Left forelimb (tissue), 1 donor: ENCODE measurements at places on chromosomes 16 and 17.

- no peak for DNase-seq
Measured at GRCh38 chr17:79750650-79751545, 20.2 kb downstream of the ENPP7 start.

DNA sequence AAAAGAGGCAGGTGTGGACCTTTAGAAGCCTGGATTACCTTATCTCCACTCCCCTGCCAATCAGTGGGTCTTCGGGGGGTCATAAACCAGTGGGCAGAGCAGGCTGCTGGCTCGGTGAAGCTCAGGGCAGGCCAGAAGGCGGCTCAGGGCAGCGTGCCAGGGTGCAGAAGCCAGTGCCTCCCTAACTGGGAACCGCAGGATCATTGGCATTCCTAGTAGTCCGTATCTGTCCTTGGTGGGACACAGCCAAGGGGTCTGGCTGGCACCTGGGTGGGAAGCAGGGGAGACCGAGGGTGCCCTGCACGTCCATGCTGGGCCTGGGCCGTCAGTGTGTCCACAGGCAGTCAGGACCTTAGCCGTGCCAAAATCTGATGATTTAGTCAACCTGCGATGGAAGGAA, 76.8 kb downstream of the SEC14L1 start:
- no peak for DNase-seq

- no peak for DNase-seq
Measured at GRCh38 chr17:80237386-80237785, 17.2 kb downstream of the SLC26A11 start.

GRCh38 chr16:17379121-17379571, 91.6 kb downstream of the XYLT1 start:
- DNase-seq, result peak; percentile 83

DNA sequence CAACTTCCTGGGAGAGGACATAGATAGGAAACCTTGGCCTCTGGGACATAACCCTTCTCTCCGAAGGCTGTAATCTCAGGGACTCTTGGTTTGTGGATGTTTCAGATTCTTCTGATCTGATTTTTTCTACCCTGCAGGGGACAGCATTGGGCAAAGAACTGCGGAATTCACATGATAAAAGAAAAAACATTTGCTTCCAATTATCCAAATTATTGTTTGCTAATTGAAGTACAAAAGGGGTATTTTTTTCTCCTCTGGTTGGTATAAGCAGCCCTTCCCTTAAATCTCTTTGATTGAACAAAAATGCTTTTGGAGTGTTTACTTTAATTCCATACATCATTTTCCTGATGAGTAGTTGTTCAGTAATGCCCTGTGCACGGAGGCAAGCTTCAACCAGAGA, 251.7 kb upstream of the IRX3 start:
- no peak for DNase-seq

GRCh38 chr17:73722165-73722564, 77.9 kb upstream of the SDK2 start:
- no peak for DNase-seq

GRCh38 chr17:31746884-31747495, 112.1 kb downstream of the COPRS start:
- DNase-seq, result no peak

DNA sequence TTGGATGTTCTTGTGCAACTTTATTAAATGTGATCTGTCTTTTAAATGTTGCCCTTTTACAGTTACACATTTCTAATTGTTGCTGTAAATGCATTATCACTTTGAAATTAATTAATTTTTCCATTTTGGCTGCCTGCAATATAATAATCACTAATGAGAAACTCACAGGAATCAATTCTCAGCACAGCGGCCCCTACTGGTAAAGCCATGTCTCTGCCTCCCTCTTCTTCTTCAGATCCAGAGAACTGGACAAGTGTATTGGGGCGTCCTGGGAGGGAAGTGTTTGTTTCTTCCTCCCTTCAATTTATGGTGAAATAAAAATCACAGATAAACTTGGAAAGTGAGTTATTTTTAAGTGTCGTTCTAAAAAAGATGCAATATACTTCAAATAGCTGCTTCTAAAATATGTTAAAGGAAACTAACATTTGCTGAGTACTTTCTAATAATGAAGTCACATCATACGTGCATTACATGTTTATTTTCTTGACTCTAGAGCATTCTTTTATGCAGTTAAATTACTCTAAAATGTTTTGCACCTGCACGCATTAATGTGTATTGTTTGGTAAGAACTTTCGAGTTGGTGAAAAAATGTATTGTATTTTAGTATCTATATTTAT, 338.0 kb downstream of the WWOX start:
- DNase-seq, result no peak

GRCh38 chr16:57166451-57166850, 19.4 kb downstream of the PSME3IP1 start:
- DNase-seq, result no peak

DNA sequence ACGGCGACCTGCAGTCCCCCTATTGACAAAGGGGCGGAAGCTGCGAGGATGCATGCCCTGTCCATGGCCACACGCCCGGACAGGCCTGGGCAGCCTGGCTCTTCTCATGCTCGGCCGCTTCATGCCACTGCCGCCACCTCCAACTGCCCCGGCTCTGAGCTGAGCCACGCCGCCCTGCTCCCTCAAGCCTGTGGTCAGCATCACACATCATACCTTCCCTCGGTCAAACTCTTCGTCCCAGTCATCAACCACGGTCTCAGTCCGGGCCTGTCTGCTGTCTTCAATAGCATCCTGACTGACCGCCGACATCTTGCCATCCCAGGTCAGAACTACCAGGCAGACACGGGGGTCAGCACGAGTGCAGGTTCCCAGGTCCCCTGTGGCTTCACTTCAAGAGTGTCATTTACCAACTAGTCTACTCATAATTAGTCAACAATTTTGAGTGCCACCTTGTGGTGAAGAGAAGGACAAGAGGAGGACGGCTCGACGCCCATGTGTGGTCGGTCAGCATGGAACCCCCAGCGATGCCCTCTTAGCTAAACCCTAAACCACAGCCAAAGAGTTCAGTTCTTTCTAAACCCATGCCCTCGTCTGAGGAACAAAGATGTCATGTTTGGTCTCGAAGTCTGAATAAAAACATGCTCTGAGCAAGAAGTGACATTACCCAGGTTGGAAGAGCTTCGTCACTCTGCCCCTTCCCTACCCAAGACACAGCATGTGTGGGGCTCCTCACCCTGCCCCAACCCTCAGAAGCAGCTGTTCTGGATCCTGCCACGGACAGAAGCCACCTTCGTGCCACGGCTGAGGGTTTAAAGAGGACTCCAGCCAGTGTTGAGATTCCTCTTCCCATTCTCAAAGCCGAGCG, 16.9 kb upstream of the CYTH1 start:
- DNase-seq, result no peak

DNA sequence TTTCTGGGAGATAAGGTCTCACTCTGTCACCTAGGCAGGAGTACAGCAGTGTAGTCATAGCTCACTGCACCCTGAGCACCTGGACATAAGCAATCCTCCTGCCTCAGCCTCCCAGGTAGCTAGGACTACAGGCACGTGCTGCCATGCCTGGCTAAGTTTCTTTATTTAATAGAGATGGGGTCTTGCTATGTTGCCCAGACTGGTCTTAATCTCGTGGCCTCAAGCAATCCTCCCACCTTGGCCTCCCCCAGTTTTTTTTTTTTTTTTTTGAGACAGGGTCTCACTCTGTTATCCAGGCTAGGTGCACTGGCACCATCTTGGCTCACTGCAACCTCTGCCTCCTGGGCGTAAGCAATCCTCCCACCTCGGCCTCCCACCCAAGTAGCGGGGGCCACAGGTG, 21.1 kb downstream of the DDX19B start:
- DNase-seq, result no peak

DNA sequence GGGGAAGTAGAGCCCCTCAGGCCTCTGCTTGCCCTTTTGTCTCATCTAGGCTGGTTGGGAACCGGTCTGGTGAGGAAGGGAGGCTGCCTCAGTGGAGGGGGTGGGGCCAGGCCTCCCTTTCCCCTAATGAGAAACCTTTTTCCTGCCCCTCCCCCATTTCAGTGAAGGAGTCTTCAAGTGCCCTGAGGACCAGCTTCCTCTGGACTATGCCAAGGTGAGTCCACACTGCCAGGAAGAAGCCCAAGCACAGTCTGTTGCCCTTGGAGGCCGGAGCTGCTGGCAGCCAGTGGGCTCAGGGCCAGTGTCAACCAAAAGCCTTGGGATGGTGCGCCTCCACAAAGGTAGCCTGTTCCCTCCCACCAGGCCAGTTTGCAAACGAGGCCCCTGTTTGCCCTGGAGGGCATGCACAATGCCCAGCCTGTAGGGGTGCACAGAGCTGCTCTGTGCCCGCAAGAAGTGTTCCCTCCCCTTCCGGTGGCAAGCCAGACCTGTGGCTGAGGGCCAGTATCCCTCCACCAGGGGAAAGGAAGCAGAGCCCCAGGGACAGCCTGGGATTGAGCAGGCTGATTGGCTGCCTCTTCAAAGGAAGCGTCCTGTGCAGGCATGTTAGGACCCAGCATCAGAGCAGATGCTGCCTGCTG, 3.4 kb downstream of the TRAF4 start:
- no peak for DNase-seq

DNA sequence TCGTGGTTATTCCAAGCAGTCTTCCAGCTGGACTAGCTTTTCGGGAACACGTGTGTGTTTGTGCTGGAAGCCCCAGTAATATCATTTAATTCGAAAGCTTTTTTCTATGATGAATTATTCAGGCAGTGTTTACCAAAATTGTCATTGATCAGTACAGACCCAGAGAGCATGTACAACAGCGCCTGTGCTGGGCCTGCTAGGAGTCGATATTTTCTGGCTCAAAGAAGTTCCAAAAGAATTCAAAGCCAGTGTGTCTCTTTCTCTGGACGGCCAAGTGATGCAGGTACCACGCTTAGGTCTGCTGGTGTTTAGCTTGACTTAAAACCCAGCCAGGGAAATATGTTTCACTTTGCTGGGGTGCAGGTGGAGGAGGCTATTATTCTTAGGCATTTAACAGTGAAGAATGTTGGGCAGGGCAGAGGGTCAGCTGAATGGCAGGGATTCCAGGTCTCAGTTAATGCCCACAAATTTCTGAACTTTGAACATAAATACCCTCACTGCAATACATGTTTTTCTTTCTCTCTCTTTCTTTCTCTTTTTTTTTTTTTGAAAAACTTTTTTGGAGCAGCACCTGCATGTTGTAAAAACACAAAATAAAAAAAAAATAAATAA, 401.3 kb downstream of the WWOX start:
- DNase-seq, result no peak

DNA sequence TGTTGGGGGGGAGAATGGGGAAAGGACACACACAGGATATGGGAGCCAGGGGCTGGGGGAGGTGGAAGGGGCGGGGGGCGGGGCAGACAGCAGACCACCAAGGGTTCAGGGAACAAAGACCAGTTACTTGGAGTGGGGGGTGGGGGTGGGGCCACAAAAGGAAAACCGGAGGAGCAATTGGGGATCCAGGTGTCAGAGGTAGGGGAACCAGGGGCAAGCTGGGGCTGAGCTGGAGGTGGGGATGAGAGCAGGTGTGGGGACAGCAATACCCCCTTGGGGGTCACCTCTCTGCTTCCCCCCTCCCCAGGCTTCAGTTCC, 1.4 kb upstream of the ORAI3 start:
- DNase-seq, result no peak

DNA sequence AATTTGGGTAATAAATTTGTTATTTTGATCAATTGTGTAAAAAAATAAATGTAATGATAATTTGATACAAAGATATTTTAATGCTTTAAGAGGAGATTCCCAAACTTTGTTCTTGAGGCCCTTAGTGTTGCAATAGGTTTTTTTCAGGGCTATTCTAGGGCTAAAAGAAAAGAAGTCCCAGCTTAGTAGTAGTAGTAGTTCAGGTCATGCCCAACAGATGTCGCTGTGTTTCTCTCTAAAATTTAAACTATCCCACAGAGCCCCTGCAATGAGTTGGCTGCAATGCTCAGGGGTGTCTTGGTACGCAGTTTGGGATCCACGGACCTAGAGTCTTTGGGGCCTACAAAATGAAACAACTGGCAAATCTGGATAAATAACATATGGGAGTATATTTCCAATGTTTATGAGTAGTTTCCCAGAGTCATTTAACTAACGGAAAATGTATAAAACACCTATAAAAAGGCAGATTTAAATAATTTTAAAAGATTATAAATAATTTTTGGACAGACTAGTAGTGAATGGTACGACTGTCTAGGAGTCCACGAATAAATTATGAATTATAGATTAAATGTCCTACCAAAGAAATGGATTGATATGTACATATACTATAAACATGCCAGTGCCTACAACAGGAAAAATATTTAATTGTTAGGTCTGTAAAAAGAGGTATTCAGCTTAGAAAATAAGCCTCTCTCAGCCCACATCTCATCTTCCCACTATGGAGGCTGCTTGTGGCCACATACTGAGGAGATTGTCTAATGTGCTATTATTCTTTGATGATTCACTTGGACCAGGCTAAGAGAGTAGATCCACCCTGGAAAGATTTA, 228.5 kb upstream of the PMFBP1 start:
- no peak for DNase-seq

GRCh38 chr16:85195900-85196772, 83.9 kb upstream of the CIBAR2 start:
- DNase-seq, result no peak

GRCh38 chr17:42120770-42121769, at the start of gene KAT2A:
KAT2A (minus strand) TSS chr17:42121367; CDS start chr17:42121304, 63 bp downstream.
- peak; percentile 91 for DNase-seq

GRCh38 chr17:6530324-6530920, 25.9 kb downstream of the PITPNM3 start:
- no peak for DNase-seq

GRCh38 chr16:75640598-75640997, 6.9 kb downstream of the KARS1 start:
- no peak for DNase-seq

DNA sequence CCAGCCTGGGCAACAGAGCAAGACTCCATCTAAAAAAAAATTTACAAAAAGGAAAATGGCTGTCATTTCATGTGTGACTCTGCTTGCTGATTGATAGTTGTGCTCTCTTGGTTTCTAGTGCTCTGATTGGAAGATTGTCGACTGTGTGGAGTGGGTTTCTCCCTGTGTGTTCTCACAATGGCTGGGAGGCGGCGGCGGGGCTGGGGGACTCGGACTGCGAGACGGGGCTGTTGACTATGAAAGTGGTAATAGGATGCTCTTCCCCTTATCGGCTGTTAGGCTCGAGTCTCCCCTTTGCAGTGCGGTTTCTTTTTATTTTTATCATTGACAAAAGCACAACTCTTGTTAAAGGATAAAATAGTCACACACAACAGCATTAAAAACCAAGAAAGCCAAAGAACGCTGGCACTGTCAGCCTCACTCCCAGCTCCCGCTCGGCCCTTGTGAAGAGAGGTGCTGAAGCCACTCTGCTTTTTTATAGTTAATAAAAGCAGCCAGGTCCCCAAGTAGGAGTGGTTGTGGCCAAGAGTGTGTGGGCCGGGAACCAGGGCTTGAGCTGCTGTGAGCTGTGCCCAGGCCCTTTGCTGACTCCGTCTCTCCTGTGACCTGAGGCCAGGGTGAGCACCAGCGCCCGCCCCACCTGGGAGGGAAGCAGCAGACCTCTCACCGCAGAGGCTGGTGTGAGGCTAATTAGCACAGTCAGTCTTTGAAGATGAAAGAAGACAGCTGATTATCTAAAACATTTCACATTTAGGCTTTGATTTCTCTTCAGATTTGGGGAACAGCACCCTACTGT, 36.5 kb downstream of the TBCD start:
- DNase-seq, result no peak

GRCh38 chr16:16045296-16045695, 95.9 kb downstream of the ABCC1 start:
- DNase-seq, result no peak

- no peak for DNase-seq
Measured at GRCh38 chr16:64184156-64184555, 937.7 kb downstream of the CDH11 start.

- DNase-seq, result no peak
Measured at GRCh38 chr17:27647765-27648164, 16.8 kb downstream of the LGALS9 start.
